Stimulated activated CD4-positive, alpha-beta T cell treated with anti-CD3 and anti-CD28 coated beads, Interleukin-12 subunit alpha, Interleukin-12 subunit beta, amount 100 ng/mL, for 48 hours (primary cell): ENCODE measurements at places on chromosomes 3 and 15.

- DNase-seq, result no peak
Observed at GRCh38 chr3:30614373-30614772, 8.0 kb downstream of the TGFBR2 start.

DNA sequence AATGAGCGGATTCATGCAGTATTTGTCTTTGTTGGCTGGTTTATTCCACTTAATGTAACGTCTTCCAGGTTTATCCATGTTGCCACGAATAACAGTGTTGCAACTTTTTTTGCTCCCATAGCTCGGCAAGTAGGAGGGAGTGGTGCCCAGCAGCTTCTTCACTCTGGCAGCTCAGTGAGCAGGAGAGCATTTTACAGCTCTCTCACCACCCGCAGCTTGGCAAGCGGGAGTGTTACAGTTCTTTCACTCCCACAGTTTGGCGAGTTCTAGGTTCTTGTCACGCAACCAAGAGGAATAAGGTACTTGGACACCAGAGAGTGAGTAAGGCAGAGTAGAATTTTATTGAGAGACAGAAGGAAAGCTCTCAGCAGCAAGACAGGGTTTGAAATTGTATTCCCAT is 935.2 kb downstream of the TBL1XR1 start:
- no peak for DNase-seq

- DNase-seq, result no peak
Observed at GRCh38 chr3:187926620-187927019, 181.4 kb upstream of the BCL6 start.

- no peak for DNase-seq
Observed at GRCh38 chr3:196399485-196399945, 32.7 kb downstream of the UBXN7 start.
